ENCODE measurements at places on chromosomes 4 and X. TPM values are rescaled to one million over a fixed set of nuclear protein-coding genes. Genes with fewer than 3 reads are reported as not detected.

The H2BW2 gene
- total RNA-seq = not detected

The NUDT11 gene
- 26.5 TPM for total RNA-seq

The TSPYL2 gene
- 24.2 TPM for total RNA-seq

The LINC00632 gene
- total RNA-seq = 15.2 TPM

The MRPL1 gene
- total RNA-seq = 40.5 TPM

The ALG13 gene
- total RNA-seq = 58.0 TPM

The NDUFC1 gene
- 38.2 TPM for total RNA-seq

The ZDHHC15 gene
- 2.4 TPM for total RNA-seq

The HSFX1 gene
- total RNA-seq = 1.2 TPM

The RTL9 gene
- total RNA-seq = 0.22 TPM

The DMD gene
- 0.65 TPM for total RNA-seq

The WDR17 gene
- 1.3 TPM for total RNA-seq

The ADAMTS3 gene
- 5.2 TPM for total RNA-seq

The SMR3B gene
- total RNA-seq = not detected

The HELT gene
- total RNA-seq = not detected

The PAGE2B gene
- total RNA-seq = not detected

The PAGE5 gene
- total RNA-seq = not detected

The COL4A5 gene
- total RNA-seq = 0.13 TPM

The PCSK1N gene
- total RNA-seq = 0.32 TPM

The ZNF141 gene
- 20.8 TPM for total RNA-seq

The CT83 gene
- total RNA-seq = not detected

The PLS3 gene
- 253 TPM for total RNA-seq

The GALNTL6 gene
- not detected for total RNA-seq

The HUWE1 gene
- total RNA-seq = 126 TPM

The ATP6AP1 gene
- 31.6 TPM for total RNA-seq

The TMEM271 gene
- not detected for total RNA-seq

The ELK1 gene
- total RNA-seq = 17.6 TPM

The DCLK2 gene
- total RNA-seq = 11.8 TPM

The KDR gene
- total RNA-seq = 0.43 TPM

The NKX6-1 gene
- total RNA-seq = not detected

The RAB41 gene
- not detected for total RNA-seq

The SPANXB1 gene
- total RNA-seq = not detected

The RASSF6 gene
- not detected for total RNA-seq

The GPRASP2 gene
- total RNA-seq = 16.6 TPM

The EMD gene
- 34.8 TPM for total RNA-seq

The PNMA6A gene
- total RNA-seq = 0.54 TPM

The NIPAL1 gene
- total RNA-seq = 0.26 TPM

The CCNA2 gene
- 26.4 TPM for total RNA-seq

The DOCK11 gene
- 19.2 TPM for total RNA-seq

The MAGEA2 gene
- not detected for total RNA-seq

The MTCP1 gene
- total RNA-seq = 6.9 TPM

The RIPPLY1 gene
- 0.13 TPM for total RNA-seq

The GLRA3 gene
- total RNA-seq = not detected

The AKAP17A gene
- 12.2 TPM for total RNA-seq

The RPA4 gene
- total RNA-seq = 1.0 TPM

The ARHGAP24 gene
- total RNA-seq = 19.8 TPM

The TLR3 gene
- total RNA-seq = 17.9 TPM

The SYN1 gene
- total RNA-seq = 0.11 TPM

The KCNE5 gene
- 0.11 TPM for total RNA-seq

The SMIM31 gene
- total RNA-seq = 0.11 TPM

The GC gene
- not detected for total RNA-seq

The GLRB gene
- total RNA-seq = 16.2 TPM

The CHRDL1 gene
- 1.2 TPM for total RNA-seq

The MAGEB2 gene
- not detected for total RNA-seq

The NKX3-2 gene
- 3.6 TPM for total RNA-seq

The CXorf49 gene
- total RNA-seq = not detected

All from articular chondrocyte of knee joint (primary cell).